NCI-H2171 treated with DMSO at 0.1 percent for 48 hours (cell line): ENCODE measurements at places on chromosomes 4 and X.
A peak's percentile ranks its signal among the peaks of the same experiment; 100 is the strongest.

- DNase-seq, result no peak
Measured at GRCh38 chr4:75345423-75345822, 168.8 kb downstream of the RCHY1 start.

DNA sequence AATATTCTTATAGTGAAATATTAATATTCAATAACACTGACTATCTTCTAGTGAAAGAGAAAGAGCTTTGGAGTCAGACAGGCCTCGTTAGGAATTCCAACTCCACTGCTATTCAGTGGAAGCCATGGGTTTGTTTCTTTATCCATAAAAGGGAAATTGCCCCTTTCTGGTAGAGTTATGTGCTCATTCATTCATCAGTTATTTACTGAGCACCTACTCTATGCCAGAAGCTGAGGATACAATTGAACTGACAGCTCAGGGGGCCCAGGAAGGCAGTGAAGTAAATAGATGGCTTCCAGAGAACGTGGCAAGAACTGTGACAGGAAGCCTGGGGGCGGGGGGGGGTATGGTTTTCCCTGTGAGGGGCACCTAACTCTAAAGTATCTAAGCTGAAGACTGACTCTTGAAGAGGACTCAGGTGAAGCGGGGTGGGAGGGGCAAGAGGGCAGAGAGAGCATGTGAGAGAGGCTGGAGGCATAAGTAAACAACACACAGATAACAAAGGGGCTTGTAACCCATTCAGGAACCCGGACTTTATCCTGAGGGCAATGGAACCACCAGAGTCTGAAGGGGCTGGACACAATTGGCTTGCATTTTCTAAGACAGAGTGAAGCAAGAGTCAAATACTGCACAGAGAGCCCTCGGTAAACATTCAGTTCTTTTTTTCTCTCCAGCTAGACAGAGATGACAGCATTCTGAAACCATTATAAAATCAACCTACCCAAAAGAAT lies 20.3 kb downstream of the ANXA5 start:
- no peak for DNase-seq

- DNase-seq, result no peak
Measured at GRCh38 chrX:135740681-135741149, 27.3 kb downstream of the CT45A1 start.

DNA sequence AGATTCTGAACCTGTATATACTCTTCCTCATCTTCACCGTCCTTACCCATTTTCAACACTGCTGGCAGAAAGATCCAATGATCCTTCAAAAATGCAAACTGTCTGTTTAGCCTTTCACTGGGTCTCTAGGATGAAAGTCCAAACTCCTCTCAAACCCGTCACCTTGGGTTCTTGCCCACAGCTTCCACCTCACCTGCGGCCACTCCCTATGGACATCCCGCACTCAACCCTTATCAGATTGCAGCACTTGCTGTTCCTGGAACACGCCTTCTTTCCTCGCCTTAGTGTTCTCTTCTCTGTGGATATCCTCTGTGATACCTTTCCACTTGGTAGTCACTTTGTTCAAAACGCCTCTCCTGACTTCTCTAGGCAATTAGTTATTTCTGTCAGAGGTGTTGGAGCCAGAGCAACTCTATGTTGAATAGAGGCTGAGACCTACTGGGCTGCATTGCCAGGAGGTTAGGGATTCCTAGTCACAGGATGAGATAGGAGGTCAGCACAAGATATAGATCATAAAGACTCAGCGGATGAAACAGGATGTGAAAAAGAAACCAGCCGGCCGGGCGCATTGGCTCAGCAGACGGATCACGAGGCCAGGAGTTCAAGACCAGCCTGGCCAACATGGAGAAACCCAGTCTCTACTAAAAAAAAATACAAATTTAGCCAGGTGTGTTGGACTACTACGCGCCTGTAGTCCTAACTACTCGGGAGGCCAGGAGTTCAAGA lies 4.2 kb upstream of the NOCT start:
- DNase-seq, result no peak

GRCh38 chrX:68823413-68824151 lies 5.2 kb upstream of the EFNB1 start:
- no peak for DNase-seq

DNA sequence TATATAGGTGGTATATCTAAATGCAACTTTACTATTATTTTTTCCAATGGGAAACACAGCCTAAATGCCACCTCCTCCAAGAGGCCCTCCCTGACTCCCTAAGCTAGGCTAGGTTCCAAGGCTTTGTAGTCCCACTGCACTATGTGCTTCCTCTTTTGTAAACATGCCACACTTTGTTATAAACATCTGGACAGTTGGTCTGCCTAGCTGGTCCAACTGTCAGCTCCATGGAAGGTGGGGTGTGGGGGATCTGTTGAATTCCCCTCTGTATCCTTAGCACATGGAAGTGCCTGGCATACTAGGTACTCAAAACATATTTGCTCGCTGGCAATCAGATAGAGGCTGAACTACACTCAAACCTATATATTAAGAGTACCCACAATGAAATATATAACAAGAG lies 63.4 kb downstream of the SLC9A7 start:
- DNase-seq, result no peak

DNA sequence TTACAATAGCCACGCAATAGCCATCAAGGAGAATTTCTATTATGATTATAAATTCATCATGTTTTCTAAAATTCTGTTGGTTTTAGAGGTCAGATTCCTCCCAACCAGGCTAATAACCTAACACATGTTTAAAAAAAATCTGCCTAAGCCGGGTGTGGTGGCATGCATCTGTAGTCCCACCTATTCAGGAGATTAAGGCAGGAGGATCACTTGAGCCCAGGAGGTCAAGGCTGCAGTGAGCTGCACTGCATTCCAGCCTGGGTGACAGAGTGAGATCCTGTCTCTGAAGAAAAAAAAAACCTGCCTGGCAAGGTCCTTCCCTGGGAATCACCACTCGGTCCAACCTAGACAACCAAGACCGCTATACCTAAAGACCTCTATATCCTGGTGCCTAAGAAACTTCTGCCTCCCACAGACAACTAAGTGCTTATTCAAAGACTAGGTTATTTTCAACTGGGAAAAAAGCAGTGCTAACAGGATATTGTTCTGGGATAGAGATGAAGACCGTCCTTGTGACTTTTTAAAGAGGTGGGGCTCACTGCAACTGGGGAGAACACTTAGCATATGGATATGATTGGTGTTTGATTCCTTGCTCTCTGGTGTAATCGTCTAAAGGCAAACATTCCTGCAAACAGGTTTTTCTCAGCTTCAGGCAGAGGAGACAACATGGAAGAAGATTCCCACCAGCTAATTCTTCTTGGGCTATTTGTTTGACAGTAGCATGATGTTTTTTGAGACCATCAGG lies 18.2 kb downstream of the ATP1B4 start:
- DNase-seq, result no peak

DNA sequence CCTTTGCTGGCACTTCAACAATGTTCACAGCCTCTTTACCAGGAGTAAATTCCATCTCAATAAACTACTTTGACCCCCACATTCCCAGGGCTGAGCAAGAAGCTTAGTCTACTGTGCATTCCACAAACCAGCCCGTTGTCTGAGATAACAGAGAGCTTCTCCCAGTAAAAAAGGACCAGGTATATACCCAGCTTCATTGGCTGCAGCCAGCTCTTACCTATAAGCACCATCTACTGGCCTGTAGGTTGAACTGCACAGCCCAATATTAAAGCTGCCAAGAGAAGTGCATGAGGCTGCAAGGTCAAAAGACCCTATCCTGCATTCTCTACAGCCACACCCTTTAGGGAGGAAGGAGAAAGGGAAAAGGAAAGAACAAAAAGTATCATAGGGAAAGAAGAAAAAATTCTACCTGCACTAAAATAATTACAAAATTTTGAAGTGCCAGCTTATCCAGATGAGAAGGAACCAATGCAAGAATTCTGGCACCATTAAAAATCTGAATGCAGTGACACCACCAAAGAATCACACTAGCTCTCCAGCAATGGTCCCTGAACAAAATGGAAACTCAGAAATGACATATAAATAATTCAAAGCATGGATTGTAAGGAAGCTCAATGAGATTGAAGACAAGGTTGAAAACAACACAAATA lies 45.7 kb upstream of the INTU start:
- peak; percentile 30 for DNase-seq

DNA sequence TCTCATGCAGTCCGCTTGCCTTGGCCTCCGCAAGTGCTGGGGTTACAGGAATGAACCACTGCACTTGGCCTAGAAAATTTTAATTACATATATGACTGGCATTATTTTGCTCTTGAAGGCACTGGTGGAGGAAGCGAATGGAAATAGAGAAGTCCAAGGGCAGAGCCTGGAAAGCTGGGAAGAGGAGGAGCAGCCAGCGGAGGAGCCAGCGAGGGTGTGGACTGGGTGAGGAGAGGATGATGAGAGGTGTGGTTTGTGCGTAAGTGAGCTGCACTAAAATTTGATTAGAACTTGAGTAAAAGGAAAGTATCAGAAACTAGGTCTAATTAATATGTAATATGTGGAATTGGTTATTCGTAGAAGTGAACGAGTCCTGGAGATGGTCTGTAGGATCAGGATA lies 13.3 kb downstream of the KIAA0232 start:
- DNase-seq, result no peak

DNA sequence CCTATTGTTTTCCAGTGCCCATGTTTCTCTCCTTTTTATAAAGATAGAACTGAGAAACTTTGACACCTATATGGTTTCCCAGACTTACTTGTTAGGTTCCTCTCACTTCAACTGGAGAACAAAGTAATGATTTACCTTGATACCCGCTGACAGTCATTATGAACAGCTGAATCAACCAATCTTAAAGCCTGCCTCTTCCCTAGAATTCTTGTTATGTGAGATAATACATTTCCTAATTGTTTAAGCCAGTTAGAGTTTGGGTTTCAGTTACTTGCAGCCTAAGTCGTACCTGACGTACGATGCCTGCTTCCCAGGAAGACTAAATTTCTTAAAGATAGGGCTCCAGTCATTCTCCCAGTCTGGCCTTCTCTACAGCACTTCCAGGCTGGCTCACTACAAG lies 97.3 kb downstream of the SHROOM4 start:
- DNase-seq, result no peak

GRCh38 chr4:145824463-145824862 lies 114.2 kb downstream of the ZNF827 start:
- peak; percentile 80 for DNase-seq

- DNase-seq, result no peak
Measured at GRCh38 chr4:19381068-19381467, 870.6 kb upstream of the SLIT2 start.

DNA sequence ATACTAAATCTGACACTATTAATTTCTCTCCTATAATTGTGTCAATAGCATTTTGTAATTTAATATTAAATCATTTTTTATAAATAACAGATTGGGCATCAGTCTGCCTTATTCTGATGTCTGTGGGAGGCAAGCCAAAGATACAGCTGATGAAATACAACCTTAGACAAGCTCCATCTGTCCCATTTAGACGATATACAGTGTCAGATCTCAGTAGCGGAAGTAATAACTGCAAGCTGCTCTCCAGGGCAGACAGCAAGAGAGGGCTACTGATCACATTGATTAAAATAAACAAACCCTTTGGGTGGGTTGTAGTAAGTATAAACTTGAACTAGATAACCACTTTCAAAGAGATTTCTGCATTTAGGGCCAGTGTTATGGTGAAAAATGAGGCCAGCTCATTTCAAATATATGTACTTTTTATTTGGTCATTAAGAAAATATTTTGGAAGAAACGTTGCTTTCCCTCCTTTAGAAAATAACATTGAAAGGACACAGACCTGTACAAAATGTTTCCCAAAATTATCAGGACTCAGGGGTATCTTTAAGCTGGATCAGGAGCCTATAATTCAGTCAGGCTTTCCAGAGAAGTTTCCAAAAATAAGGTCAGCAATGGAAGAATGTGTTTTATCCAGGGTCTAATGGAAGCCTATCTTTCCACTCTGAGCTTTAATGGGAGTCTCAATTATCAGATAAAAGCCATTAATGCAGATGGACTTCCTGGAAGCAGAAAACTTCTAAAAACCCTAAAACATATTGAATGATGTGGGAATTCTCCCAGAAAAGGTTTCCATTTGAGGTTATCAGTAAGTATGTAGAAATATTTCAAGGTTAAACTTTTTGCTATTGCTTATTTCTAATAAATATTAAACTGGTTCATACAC lies 1028.8 kb upstream of the IGFBP7 start:
- DNase-seq, result peak; percentile 81

GRCh38 chrX:97447306-97447705 lies 563.6 kb downstream of the RPA4 start:
- DNase-seq, result no peak

DNA sequence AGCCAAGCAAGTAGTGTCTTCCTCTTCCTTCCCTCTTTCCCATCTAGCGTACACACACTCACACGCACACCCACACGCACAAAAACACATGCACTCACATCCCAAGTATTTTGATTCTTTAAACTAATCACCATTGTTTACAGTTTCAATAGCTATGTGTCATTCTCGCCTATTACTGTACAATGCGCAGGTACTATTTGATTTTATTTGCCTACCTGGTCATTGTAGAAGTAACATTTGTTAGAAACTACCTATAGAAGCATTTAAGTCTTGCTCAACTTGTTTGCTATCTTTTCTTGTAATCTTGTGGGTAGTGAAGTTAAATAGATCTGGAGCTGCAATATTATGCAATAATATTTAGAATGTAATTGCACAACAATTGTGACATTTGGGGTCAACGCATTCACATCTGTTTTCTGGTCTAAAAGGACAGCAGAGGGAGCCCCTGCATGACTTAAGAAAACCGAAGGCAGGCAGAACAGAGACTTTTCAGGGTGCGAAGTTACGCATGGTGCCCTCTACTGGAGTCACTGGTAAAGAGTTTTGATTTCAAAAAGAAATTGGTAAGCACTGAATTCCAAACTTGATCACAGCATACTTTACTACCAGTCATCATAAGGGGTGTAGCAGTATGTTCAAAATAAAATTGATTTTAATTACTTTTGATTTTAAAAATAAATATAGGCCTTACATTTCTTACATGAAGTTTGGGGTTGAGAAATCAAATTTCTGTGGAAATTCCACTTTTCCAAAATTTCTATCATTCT lies 503.3 kb upstream of the FAM241A start:
- DNase-seq, result peak; percentile 61

GRCh38 chrX:77087529-77088169 lies 359.5 kb upstream of the FGF16 start:
- DNase-seq, result no peak

DNA sequence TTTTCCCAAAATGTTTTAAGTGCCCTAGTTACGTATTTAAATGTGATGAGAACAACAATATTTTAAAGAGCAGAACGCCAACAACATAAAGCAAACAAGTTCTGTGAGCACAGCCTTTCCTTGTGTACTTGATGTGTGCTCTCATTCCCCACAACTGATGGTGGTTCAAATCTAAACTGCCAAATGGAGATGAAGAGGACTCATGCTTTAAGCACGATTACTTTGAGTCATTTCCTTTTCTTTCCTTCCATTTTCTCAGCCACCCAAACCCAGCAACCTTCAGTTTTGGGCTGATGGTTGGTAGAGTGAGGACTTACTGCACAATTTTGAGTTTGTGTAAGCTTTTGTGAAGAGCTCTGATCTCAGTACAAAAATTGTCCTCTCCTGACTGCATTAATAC lies 1.7 kb downstream of the NSD2 start:
- no peak for DNase-seq

GRCh38 chr4:185955826-185956543 lies 113.0 kb upstream of the TLR3 start:
- DNase-seq, result peak; percentile 67

GRCh38 chrX:2502668-2503519 lies 2.1 kb upstream of the DHRSX start:
- DNase-seq, result no peak
